ENCODE measurements at places on chromosomes 1 and 21.

- DNase-seq, result no peak
These were observed 22.1 kb upstream of the JUN start for GRCh38 chr1:58805716-58806571.

GRCh38 chr1:35448344-35448801 lies 108.8 kb downstream of the KIAA0319L start:
- peak; percentile 85 for DNase-seq

DNA sequence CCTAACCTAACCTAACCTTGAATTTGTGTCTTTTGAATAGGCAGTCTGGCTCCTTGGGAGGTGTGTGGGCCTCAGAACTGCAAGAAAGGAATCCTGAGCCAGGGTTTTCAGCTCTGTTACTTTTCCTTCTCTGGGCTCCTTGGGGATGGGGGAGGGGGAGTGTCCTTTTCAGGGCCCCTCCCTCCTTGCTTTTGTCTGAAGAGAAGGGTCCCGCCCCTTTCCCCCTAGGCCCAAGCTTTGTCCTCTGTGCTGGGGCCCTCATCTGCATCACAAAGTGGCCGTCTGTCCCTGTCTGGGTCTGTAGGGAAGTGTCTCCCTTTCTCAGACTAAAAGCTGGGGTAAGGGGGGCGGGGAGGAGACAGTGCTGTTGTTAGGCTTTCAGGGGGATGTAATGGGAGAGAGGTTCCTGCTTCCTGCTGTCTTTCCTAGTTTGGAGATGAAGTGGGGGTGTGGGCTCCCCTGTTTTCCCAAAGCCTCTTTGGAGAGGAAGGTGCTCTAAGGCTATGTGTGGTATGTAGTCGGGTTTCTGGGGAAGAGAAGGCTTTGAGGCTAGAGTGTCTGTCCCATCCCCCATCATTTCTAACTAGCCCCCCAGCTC lies 3.1 kb downstream of the AGO1 start:
- DNase-seq, result no peak

DNA sequence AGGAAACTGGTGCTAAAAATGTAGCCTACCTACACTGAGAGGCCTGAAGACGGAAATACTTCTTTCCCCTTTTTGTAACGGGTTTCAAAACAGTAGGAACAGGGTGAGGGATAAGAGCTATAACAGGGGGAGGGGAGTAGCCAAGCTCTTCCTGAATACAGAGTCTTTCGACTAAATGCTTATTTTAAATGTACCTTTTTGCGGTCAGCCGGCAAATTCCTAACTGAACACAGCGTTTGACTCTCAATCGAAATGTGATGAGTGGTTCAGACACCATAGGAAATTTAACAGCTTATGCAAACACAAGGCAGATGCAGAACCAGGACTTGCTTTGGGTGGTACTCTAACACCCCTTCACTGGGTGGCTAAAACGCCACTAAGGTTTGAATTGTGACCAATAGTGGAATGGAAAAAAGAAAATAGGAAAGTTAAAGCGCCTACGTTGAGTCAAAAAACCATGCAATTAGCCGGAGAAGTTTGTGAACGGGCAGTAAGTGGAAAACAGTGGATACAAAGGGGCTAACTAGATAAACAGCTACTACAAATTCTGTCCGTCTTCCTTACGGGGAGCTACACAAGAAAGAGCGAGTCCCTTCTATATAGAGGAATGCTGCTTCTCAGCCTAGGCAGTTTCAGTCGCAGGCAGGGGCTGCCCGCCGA lies 1.7 kb downstream of the EGLN1 start:
- no peak for DNase-seq

DNA sequence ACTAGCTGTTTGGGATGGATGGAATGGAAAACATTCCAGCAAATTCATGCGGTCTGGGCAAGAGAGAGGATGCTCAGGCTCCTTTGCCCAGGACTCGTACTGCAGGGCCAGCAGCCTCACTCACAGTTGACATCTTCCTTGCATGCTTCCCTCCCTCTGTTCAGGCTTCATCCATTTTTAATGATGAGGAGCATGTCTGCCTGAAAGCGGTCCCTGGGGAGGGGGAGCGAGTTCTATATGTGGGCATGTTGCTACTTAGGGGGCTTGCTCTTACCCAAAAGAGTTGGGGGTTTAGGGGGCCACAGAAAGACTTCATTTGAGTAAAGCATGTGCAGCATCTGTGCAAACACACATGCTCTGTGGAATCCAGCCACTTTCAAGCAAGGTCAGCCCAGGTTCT lies 98.2 kb downstream of the HMGB4 start:
- DNase-seq, result no peak

- no peak for DNase-seq
These were observed 7.4 kb upstream of the IRF2BP2 start for GRCh38 chr1:234617131-234617985.

DNA sequence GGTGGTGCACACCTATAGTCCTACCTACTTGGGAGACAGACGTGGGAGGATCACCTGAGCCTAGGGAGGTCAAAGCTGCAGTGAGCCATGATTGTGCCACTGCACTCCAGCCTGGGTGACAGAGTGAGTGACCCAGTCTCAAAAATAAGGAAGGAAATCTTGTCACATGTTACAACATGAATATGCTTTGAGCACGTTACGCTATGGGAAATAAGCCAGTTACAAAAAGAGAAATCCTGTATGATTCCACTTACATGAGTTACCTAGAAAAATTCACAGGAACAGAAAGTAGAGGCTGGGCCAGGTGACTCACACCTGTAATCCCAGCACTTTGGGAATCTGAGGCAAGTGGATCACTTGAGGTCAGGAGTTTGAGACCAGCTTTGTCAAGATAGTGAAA lies 6.7 kb upstream of the PADI6 start:
- no peak for DNase-seq

DNA sequence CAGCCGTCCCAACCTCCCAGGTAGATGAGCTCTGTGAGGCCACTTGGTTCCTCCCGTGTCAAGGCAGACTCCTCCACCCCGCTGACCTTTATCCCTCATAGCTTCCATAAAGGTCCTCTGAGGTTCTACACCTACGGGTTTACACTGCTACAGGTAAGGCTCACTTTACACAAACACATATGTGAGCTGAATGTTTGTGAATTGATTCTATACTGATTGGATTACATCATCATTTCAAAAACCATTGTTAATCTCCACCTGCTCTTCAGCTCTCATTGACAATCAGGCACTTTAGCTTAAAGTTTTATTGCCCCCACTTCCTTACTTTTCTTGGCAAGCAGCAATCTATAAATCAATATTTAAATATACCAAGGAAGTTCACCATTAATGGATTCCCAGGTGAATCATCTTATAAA lies 12.8 kb upstream of the RGS16 start:
- DNase-seq, result no peak

GRCh38 chr1:118018060-118018459 lies 88.5 kb downstream of the WDR3 start:
- no peak for DNase-seq

DNA sequence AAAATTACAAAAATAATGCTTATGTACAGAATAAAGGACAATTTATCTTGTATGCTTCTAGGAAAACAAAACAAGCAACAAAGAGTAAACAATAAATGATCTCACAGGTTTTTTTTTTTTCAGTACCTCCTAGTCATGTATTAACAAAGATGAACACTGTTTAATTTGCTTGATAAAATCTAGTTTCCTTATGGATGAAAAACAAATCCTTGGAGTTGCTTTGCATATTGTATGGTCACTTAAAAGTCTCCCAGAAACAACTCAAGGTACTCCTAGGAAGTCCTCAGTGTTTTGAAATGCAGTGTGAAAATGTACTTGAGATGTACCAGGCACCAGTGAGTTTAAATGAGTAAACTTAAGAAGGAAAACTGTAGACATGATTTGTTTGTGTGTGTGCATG lies 686.0 kb upstream of the BRINP3 start:
- no peak for DNase-seq

- DNase-seq, result no peak
These were observed 29.3 kb downstream of the ATP1A1 start for GRCh38 chr1:116402333-116402732.

DNA sequence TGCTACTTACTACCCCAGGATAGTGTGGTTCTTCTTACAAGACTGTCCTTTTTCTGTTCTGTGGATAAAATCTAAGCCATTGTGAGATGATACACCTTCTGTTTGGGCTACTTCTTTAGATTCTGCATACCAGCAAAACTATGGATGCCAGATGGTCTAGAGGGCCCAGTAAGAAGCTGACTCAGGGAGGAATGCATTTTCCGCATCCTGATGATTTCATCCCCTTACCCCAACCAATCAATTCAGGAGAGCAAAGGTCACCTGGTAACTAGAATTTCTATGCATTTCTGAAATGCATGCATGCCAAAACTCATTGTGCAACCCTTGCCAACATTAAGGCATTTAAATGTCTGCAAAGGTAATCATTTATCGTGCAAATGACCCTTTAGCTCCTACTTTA lies 285.7 kb upstream of the ZP4 start:
- no peak for DNase-seq

- no peak for DNase-seq
These were observed 61.3 kb downstream of the H3-3A start for GRCh38 chr1:226123591-226124471.

DNA sequence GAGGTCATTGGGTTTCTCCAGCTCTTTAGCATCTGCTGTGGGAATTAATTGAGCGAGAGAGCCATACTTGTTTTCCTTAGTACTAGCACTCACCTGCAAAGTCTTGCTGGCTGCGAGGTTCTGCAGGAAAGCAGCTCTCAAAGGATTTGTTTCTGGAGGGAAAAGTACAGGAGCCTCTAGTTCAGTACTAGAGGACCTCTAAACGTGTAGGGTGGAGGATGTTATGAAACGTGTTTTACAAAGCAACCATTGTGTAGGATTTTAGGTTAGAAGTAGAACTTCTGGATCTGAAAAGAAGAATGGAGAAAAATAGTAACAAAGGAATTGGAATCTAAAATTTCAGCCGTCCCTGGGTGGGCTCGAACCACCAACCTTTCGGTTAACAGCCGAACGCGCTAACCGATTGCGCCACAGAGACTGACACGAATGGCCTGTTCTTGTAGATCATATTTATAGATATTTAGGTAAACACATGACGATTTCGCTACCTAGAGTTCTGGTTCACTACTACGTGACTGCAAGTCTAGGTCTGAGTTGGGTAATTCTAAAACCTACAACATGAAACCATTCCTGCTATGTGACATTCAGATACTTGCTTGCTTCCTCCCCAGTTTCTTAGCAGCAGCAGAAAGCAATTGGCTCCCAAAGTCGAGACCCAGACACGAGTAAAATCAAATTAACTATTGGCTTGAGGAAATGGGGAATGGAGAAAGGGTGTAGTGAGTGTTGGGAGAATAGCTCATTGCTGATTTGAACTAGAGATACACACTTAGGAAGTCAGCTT lies 60.2 kb upstream of the CFAP126 start:
- no peak for DNase-seq

DNA sequence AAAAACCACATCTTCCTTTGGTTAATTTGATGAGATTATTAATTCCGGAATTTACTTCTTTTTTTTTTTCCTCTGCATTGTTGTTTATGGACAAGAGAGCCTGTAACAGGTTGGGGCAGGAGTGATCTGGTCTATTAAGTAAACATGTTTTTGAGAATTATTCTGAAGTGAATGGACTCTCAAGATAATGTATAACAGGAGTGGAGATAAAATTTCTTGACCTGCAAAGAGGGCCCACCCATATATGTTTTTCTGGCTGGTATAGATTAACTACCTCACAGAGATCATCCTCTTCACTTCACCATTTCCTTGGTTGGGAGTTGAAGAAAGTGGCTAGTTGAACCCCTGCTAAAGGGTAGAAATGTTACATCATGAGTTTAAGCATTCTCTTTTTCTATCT lies 10.7 kb downstream of the DDI2 start:
- DNase-seq, result no peak

- no peak for DNase-seq
These were observed 146.2 kb downstream of the PLPP3 start for GRCh38 chr1:56433056-56433577.

GRCh38 chr1:145926686-145927062 lies 610 bp downstream of the RBM8A start:
- DNase-seq, result no peak

GRCh38 chr1:206887701-206888100 lies 9.5 kb upstream of the IL24 start:
- no peak for DNase-seq

- no peak for DNase-seq
These were observed 13.0 kb downstream of the RCC1 start for GRCh38 chr1:28518745-28519341.

- DNase-seq, result no peak
These were observed 645.6 kb downstream of the PLA2G4A start for GRCh38 chr1:187474336-187474735.

- no peak for DNase-seq
These were observed 30.4 kb upstream of the TMEM61 start for GRCh38 chr1:54950006-54950368.

DNA sequence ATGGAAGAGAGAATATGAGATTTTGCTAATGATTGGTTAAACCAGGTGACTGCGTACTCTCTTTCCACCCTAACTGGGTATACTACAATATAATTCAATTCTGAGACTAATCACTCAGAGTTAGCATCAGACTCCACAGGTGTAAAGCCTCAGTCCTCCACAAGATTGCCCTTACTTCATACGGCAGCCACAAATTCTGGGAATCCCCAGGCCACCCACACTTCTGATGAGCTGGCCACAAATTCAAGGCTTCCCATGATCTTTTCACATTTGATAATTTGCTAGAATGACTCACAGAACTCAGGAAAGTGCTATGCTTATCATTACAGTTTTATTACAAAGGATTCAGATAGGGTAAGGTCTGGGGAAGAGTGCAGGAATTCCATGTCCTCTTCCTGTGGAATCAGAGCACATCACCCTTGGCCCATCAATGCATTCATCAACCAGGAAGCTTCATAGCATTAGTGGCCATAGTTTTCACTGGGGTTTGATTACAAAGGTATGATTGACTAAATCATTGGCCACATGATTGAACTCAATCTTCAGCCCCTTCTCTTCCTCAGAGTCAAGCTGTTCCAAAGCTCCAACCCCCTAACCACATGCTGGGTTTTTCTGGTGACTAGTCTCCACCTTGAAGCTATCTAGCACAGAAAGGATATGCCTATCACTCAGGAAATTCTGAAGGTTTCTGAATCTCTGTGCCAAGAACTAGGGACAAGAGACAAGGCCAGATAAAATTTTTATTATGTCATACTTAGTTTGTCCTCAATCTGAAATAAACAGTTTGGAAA lies 131.7 kb downstream of the HHIPL2 start:
- no peak for DNase-seq

DNA sequence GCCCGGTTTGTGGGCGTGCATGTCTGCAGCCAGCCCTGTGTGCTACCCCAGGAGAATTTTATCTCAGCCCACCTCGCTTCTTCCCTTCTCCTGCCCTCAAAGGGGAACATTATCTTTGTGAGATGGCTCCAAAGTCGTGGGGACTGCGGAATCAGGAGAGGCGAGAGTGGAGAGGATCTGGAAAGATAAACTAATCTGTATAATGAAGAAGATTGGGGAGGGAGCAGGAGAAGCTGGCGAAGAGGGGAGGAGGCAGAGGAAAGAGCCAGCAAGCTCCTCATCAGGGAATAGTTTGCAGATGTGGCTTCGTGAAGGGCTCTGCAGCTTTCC lies 310.3 kb downstream of the MATN1 start:
- no peak for DNase-seq
